A549 treated with ZK216348 at 1 μM for 4 hours (cell line): ENCODE measurements at places on chromosomes 11 and 22. TPM values are rescaled to one million over a fixed set of nuclear protein-coding genes. Genes with fewer than 3 reads are reported as not detected.

The CALCB gene
- 0.13 TPM in 1 of 5 replicates, not detected in the others for total RNA-seq

The APOBEC3H gene
- 0.20 to 1.2 TPM (median 0.49 TPM) in 3 of 5 replicates, not detected in the others for total RNA-seq

The MISFA gene
- 2.2 to 4.8 TPM (median 2.4 TPM) in 5 replicates for total RNA-seq

The PANX3 gene
- not detected in 5 replicates for total RNA-seq

The PGGHG gene
- total RNA-seq = 5.8 to 14.1 TPM (median 10.6 TPM) in 5 replicates

The OR56A1 gene
- total RNA-seq = not detected in 5 replicates

The ALX4 gene
- 2.0 to 4.1 TPM (median 3.9 TPM) in 5 replicates for total RNA-seq

The RFPL1 gene
- total RNA-seq = not detected in 5 replicates

The SLC5A4 gene
- total RNA-seq = not detected in 5 replicates

The ZNRF3 gene
- total RNA-seq = 4.2 to 8.0 TPM (median 7.1 TPM) in 5 replicates

The CSF2RB gene
- total RNA-seq = not detected in 5 replicates

The CREB3L1 gene
- 4.1 to 6.6 TPM (median 5.1 TPM) in 5 replicates for total RNA-seq

The TENM4 gene
- 0.14 to 0.20 TPM in 2 of 5 replicates, not detected in the others for total RNA-seq

The SLC5A12 gene
- total RNA-seq = not detected in 5 replicates

The SPDYC gene
- total RNA-seq = not detected in 5 replicates

The ZNF143 gene
- 10.7 to 14.2 TPM (median 13.8 TPM) in 5 replicates for total RNA-seq

The PIK3IP1 gene
- total RNA-seq = 0.58 to 1.1 TPM (median 0.90 TPM) in 5 replicates

The AASDHPPT gene
- total RNA-seq = 27.3 to 36.7 TPM (median 31.4 TPM) in 5 replicates

The TMEM134 gene
- total RNA-seq = 36.4 to 70.3 TPM (median 62.1 TPM) in 5 replicates

The MYBPC3 gene
- total RNA-seq = 0.06 to 0.09 TPM (median 0.07 TPM) in 5 replicates
